Inflammatory macrophage (primary cell): ENCODE measurements at places on chromosomes 5 and 9.

- DNase-seq = no peak
Observed at GRCh38 chr5:169765176-169765996, 128.3 kb downstream of the DOCK2 start.

DNA sequence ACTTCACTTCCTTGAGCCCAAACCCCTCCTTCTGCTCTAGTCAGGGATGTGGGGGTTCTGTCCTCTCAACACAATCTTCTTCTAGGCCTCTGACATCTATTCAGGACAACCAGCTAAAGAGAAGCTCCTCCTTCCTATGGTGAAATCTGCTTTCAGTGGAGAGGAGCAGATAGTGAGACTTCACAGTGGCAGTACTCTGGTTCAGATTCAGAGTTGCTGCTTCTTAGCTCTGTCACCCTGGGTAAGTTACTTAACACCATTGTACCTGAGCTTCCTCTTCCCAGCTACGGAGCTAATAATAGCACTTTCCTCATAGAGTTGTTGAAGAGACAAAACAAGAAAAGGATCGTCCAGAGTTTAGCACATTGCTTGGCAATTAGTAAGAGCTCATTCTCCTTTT, 77.3 kb upstream of the LARP1 start:
- DNase-seq = peak; percentile 39

- no peak for DNase-seq
Observed at GRCh38 chr9:73773896-73774295, 622.2 kb downstream of the ANXA1 start.

DNA sequence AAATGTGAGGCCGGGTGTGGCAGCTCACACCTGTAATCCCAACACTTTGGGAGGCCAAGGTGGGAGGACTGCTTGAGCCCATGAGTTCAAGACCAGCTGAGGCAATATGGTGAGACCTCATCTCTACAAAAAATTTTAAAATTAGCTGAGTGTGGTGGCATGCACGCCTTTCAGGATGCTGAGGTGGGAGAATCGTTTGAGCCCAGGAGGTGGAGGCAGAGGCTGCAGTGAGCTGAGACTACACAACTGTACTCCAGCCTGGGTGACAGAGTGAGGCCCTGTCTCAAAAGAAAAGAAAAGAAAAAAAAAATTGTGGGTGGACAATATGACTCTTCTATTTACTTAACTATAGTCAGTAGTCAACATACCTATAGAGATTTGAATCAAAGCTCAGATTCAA, 4.8 kb downstream of the CHD1 start:
- no peak for DNase-seq

GRCh38 chr5:180636403-180637075, 12.9 kb downstream of the FLT4 start:
- no peak for DNase-seq

GRCh38 chr5:53048248-53048647, 59.1 kb downstream of the ITGA2 start:
- DNase-seq = no peak

- DNase-seq = peak; percentile 18
Observed at GRCh38 chr5:88940713-88941112, 57.7 kb upstream of the MEF2C start.

- DNase-seq = no peak
Observed at GRCh38 chr5:55021821-55022220, 2.2 kb upstream of the GZMK start.

DNA sequence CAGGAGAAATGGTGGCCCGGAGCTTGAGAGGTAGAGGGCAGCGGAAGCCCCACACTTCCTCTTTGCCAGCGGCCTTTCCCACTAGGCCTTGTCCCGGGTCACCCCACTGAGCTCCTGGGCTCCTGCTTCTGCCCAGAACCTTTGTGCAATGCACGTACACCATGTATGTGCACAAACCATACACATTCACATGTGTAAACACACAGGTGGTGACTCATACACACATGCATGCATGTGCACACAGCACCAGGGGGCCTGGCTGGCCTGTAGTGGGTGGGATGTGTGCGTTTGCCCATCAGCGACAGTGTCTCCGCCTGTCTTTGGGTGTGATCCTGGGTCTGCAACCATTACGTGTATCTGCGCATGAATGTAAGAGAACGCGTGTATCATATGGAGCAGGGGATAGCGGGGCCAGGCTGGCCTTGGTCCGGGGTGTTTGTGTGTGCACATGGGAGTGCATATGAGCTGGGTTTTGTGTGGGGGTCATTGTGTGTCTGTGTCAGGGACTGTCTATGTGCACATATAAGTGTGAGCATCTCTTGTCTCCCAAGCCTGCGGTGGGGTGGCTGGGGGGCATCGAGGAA, 43.7 kb downstream of the PSD2 start:
- DNase-seq = no peak

DNA sequence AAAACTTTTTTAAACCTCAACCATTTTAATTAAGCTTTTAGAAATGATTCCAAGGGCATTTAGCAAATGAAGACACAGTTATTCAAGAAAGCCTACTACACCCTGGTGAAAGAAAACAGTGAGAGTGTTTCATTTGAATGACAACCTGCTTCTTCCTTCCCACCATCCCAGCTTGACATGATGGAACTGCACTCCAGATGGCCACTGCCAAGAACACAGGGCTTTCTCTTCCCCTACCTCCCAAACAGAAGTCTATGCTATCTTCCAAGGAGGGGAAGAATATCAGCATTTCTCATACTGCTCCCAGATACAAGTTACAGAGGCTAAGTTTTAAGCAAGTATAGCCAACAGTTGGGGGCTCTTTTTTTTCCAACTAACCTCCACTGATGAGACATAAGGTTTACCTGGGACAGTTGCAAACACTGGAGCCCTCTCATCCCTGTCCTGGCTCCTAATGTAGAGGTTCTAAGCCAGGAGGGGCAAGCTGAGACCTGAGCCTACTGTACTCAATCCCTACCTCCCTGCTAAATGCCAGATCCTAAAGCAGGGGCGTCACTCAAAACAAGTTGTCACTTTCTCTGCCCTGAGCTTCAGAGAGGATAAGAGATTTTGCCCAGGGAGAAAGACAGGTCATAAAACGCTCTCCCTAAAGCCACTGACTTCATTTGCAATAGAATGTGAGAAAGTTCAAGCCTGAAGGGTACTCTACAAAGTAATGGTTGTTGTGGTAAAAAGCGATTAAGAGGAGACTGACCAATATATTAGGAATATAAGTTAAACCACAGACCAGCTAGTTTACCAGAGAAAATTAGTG, 88.5 kb upstream of the SLC27A6 start:
- no peak for DNase-seq

- DNase-seq = no peak
Observed at GRCh38 chr5:157925786-157926671, 67.1 kb upstream of the CLINT1 start.

DNA sequence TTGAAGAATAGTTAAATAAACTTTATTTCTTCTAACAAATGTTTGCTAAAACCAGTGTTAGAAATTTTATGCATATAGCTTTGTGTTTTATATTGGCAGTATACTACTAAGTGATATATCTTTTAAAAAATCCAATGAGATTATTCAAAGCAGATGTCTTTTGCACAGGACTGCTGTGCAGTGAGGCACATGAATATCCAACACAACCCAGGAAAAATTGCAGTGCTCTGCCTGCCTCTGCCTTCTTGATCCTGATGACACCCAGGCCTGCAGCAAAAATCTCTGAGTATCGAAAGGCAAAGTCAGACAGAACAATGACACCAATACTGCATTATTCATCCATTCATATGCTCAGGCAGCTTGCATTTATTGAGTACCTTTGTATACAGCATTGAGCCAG, 1076.5 kb upstream of the ARRDC3 start:
- DNase-seq = no peak

- DNase-seq = no peak
Observed at GRCh38 chr5:177434437-177434836, 8.0 kb downstream of the GRK6 start.

GRCh38 chr5:82054004-82054710, 82.3 kb downstream of the ATG10 start:
- no peak for DNase-seq

- no peak for DNase-seq
Observed at GRCh38 chr5:58490402-58491050, 709 bp upstream of the GAPT start.

- DNase-seq = no peak
Observed at GRCh38 chr9:70315389-70315788, 56.6 kb downstream of the SMC5 start.

DNA sequence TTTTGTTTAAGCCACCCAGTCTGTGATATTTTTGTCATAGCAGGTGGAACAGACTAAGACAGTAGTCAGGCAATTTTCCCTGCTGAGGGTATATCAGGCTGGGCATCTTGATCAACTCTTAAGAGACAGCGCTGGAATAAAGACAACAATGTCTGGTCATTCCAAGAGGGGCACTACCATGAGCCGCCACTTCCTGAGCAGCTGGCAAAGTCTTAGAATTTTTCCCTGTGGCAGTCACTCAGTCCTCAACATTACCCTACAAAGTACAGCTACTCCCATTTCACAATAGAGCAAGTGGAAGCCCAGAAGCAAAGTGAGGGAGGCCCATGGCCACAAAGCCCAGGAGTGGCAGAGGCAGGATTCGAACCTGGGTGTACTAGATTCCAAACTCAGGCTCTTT, 74.8 kb downstream of the SH3PXD2B start:
- DNase-seq = no peak

GRCh38 chr9:132609829-132610228, 27.4 kb downstream of the BARHL1 start:
- no peak for DNase-seq

DNA sequence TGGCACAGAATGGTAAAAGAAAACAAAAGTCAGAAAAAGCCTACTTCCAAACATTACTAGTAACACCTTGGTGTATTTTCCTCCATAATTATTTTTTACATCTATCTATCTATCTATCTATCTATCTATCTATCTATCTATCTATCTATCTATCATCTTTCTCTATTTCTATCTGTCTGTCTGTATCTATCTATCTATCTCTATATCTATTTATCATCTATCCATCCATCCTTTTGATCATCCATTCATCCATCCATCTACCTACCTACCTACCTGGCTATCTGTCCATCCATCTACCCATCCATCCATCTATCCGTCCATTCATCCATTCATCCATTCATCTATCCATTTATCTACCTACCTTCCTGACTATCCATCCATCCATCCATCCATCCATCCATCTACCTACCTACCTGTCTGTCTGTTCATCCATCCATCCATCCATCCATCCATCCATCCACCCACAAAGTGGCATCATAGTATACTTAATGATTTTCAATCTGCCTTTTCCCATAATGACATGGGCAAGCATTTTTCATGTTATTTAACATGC, 121.9 kb upstream of the NEK6 start:
- DNase-seq = no peak

GRCh38 chr9:136759001-136759400, 958 bp upstream of the LCN8 start:
- DNase-seq = no peak

- DNase-seq = no peak
Observed at GRCh38 chr5:139004374-139005307, 129.5 kb upstream of the LRRTM2 start.

GRCh38 chr5:27129926-27130325, 91.5 kb upstream of the CDH9 start:
- DNase-seq = no peak

DNA sequence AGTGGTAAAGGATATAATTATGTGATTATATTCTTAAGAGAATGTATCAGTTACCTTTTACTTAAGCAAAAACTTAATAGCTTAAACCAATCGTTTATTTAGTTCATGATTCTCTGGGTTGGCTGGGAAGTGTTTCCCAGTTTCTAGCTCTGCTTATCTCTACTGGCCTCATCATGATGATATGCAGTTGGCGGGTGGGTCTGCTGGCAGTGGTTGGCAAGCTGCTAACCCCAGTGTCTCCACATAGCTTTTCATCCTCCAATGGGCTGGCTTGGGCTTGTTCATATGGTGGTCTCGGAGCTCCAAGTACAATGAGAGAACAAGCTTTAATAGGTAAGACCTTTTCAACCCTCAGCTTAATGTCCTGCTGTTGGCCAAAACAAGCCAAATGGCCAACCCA, 43.8 kb downstream of the ABLIM3 start:
- DNase-seq = no peak

DNA sequence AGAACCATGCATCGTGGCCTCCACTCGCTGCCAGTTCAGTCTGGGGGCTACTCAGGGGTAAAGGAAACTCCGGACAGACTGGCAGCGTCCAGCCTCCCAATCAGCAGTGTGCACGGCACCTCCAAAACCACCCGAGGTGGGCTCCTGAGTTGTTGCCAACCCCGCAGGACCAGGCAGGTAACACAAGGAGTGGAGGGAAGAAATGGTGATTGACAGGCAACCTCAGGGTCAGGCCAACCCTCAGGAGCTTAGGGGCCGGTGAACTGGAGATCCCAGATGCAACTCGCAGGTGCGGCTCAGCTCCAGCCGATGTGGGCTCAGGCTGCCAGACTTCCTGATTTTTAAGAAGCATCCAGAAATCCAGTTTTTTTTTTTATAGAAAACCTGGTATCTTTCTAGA, 37.3 kb upstream of the AKNA start:
- no peak for DNase-seq

DNA sequence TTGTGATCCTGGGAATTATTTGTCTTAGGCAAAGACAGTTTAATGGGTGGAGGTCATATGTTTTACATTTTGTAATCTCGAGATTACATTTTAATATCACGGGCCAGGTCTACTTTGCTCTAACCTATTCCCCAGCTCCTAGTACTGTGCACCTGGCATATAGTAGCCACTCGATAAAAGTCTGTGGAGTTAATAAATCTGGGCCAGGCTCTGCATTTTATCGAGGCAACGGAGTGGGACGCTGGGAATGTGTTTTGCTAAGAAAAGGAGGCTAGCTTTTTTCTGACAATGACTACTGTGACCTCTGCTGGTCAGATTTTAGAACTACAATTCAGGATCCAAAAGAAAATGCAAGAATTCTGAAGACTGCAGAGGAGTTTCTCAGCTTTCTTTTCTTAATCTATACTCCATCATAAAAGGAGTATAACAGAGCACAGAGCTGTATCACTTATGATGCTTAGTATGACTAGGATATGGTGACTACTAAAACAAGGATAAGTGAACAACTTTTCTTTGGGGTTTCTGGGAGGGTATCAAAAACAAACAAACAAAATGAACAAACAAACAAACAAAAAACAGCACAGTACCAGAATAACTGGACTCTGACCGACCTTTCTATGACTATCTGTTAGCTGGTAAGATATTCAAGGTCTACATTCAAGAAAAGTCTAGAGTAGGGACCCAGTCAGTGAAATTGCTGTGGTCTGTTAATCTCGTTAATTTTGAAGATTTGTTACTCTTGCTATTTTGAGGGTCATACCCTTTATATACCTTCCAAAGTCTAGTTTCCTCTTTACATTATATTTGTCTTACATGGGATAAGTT, 46.1 kb upstream of the CER1 start:
- DNase-seq = peak; percentile 48
